ENCODE measurements at places on chromosomes 16 and 17.

GRCh38 chr16:57273359-57273758, 11.1 kb downstream of the PLLP start:
- DNase-seq, result no peak

- no peak for DNase-seq
Measured at GRCh38 chr17:75763613-75764416, 1.2 kb downstream of the GALK1 start.

DNA sequence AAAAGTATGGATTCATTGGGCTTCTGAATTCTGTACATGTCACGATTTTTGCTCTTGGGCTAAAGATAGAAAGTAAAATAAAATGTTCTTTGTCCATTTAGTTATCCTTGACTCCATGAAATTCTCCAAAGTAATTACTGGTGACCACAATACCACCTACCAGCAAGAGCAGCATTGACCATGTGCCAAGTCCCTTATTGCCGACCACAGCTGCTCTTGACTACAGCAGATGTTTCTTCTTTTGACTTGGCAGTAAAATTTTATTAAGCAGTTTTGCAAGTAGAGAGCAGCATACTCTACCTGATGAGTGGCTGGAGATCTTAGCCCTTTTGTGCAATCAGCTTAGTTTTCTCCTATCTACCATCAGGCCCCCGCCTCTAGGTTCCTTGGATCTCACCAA, 152.2 kb upstream of the TBX2 start:
- DNase-seq, result no peak

GRCh38 chr17:32944248-32945020, 16.5 kb downstream of the TMEM98 start:
- DNase-seq, result no peak

DNA sequence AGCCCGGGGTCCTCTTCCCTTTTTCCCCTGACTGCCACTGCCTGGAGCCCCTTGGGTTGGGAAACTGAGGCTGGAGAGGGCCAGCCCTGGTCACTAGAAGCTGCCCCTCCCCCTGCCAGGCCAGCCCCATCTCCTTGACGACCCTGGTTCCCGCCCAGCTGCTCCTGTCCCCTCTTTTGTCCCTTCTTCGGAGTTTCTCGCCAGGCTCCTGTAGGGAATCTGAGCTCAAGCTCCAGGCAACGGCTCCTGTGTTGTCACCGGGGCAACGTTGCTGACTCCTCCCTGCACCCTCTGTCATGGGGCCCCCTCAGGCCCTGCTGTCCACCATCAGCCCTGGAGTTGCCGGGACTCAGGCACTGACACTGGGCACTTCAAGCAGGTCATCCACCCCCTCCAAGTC, 5.7 kb downstream of the LLGL1 start:
- no peak for DNase-seq

DNA sequence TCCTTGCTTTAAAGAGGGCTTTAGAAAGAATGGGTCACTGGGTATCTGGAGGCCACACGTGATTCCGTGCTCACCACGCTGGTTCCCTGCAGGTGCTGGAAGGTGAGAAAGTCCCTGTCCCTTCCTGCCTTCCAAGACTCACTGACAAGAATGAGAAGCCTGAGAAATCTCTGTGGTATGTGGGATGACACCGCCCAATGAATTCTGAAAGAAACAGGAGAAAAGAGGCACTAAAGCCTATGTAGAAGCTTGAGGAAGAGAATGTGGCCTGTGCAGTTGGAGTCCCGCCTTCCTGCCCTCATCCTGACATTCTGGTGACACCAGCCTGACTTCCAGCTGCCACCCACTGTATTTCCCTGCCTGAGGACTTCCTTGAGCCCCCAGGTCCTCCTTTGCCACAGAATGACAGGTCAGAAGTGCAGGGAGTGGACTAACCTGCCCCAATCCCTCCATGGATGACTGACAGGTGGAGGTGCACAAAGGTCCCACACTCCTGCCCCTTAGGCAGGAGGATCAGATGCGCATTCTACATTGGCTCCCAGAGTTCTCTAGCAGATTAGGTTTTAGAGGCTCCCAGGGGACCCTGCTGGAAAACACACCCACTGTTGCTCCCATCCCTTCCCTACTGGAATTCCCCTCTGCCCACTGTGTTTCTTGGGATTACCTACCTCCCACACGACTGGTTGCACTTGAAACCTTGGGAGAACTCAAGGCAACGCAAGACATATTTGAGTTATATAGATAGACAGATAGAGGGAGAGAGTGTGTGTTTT, 38.6 kb upstream of the TENT4B start:
- no peak for DNase-seq

DNA sequence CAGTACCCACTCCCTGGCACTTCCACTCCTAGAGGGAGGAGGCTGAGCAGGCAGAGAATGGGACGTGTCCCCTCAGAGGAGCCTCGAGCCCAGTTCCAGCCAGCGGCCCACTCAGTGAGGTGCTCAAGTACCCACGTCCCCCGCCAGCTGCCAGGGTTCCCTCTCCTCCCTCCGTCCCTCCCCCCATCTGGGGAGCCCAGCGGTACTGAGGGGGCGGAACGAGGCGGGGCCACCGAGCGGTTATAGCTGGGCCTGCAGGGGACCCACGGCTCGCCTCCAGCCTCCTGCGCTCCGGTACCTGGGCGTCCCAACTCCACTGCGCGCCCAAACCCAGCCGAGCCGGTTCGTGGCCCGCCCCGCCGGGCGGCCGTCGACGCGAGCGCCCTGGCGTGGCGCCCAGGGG, at the start of gene NPW:
TSS of gene NPW (plus strand) at position 268 of the 403 bp plus-strand sequence.
- DNase-seq, result no peak

- DNase-seq, result no peak
Measured at GRCh38 chr16:89174877-89175276, 3.3 kb downstream of the CDH15 start.

- no peak for DNase-seq
Measured at GRCh38 chr16:89266521-89267134, 49.1 kb downstream of the ZNF778 start.

DNA sequence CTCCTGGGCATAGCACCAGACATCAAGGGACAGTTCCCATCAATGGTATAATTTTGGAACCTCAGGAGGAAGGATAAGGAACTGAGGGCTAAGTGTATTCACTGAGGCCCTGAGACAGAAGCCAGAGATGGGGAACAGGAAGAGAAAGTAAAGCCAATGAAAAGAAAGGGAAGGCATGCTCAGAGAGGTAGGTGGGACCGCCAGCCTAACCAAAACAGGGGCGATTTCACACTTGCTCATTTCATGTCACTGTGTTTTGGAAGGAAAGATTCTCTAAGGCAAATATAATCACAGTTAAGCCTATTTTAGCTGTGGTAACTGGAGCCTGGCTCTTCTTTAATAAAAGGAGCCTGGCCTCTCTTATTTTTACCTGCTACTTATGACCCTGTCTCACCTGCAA, 411.1 kb downstream of the CDH13 start:
- DNase-seq, result no peak

DNA sequence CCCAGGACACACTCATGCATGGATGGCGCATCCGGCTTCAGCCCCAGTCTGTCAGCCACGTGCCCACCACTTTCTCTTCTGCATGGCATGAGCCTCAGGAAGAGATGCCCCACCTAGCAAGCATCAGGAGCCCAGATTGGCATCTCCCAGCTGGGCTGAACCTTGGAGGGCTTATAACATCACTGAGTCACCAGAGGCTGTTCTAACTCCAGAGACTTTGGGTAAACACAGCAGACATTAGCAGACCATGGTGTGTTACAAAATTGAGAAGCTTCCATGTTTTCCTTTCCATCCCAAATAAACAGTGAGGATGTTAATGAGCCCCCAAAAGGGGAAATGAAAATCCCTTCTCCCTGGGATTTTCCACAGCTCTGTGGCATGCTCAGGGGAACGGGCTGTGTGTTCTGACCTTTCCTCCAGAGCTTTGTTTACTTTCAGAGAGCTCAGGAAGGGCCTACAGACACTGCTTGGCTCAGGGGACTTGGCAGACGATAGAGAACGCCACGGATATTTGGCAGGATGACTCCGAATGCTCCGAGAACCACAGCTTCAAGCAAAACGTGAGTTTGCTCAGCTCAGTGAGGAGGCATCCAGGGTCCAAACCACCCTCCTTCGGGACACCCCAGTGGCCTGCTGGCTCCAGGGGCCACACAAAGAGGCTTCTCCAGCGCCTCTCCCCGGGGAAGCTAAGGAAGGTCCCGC, 16.5 kb downstream of the GLP2R start:
- DNase-seq, result no peak

GRCh38 chr17:71849783-71850768, 270.7 kb upstream of the SOX9 start:
- DNase-seq, result no peak

- no peak for DNase-seq
Measured at GRCh38 chr16:74607310-74607961, 522 bp upstream of the GLG1 start.

DNA sequence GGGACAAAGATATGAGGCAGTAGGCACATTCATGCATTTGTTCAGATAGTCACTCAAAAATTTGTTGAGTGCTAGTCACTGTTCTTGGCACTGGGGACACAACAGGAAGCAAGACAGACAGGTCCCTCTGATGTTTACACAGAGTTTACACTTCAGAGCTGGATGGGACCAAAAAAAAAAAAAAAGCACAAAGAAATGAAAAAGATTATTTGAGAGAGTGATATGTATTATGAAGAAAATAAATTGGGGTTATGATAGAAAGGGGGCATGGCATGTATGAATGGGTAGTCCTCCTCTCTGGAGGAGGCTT, 3.5 kb upstream of the YPEL2 start:
- no peak for DNase-seq

- no peak for DNase-seq
Measured at GRCh38 chr17:67035131-67036083, 8.9 kb upstream of the CACNG1 start.

DNA sequence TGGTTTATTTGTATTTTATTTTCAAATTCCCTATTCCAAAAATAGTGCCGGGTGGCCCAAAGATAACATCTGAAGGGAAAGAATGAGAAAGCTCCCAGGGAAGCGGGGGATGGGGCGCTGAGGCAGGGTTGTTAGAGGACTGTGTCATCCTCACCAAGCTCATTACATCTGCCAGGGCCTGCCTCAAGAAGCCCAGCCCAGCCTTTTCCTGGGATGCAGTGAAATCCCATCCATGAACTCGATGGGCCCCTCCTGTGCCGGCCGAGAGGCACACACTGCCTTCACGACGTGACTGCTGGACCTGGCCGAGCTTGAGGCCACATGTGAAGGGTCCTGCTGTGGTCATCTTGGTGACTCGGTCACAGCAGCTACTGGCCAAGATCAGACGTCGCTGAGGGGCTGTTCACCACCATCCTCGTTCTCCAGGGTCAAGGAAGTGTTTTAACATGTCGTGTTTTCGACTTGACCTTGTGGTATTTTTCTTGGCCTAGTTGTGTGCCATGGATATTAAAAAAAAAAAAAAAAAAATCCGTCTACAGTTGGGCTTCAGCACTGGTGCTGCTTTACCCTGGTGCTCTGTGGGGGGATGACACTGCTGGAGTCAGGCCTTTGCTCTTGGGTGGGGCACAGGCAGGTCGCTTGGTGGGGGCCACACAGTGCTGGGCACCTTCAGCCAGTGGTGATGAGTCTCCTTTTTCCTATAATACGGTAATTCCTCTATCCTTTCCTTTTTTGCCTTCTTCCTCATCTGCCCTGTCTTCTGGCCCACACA, 4.9 kb downstream of the TIMM22 start:
- DNase-seq, result no peak

DNA sequence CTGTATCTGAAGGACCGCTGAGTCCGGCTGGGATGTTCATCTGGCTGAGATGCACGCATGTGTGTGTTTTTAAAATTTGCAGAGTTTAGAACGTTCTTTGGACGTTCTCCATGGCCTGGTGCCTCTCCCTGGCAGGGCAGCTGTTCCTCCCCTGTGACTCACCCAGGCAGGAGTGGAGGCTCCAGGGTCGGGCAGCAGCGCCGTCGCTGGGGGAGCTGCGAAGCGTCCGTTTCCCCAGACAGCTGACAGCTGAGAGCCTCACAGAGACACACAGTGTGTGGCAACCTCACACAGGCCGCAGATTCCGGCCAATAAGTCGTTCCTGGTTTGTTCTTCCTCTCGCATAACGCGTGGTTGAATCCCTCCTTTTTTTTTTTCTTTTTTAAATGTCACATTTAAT, 80.6 kb downstream of the OR1D5 start:
- no peak for DNase-seq

- DNase-seq, result no peak
Measured at GRCh38 chr16:138049-138417, 440 bp downstream of the NPRL3 start.

DNA sequence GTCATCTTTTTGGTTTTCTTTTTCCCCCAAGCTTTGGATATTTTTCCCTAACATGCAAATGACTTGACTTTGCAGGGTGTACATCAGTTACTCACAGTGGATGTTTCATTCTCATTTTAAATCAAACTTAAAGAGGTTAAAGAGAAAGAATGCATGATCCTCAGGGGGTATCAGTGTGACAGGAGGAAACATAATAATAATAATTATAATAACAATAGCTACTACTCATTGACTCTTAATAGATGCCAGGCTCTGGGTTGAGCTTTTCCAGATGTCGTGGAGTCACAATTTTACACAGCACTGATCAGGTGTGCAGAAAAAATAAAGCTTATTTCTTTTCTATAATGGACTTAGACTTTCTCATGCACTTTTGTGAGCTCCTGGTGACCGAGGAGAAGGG, 157.2 kb upstream of the CACNG3 start:
- DNase-seq, result no peak

DNA sequence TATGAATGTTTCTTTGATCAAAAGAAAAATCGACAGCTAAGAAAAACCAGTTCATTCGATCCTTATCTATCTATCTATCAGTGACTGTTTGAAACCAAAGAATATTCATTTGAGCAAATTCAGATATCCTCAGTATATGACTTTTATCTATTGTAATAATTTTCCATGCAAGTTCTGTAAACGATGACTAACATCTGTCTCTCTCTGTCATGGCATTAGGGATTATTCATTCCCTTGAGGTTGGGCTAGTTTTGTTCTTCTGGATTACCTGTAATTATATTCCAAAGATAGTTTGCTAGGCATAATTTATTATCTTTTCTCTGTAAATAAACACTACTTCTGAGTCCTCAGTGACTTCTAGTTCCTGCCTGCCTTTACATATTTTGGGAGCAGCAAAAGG, 497.7 kb upstream of the CDH11 start:
- no peak for DNase-seq

- no peak for DNase-seq
Measured at GRCh38 chr16:91484-91883, 13.5 kb downstream of the MPG start.

DNA sequence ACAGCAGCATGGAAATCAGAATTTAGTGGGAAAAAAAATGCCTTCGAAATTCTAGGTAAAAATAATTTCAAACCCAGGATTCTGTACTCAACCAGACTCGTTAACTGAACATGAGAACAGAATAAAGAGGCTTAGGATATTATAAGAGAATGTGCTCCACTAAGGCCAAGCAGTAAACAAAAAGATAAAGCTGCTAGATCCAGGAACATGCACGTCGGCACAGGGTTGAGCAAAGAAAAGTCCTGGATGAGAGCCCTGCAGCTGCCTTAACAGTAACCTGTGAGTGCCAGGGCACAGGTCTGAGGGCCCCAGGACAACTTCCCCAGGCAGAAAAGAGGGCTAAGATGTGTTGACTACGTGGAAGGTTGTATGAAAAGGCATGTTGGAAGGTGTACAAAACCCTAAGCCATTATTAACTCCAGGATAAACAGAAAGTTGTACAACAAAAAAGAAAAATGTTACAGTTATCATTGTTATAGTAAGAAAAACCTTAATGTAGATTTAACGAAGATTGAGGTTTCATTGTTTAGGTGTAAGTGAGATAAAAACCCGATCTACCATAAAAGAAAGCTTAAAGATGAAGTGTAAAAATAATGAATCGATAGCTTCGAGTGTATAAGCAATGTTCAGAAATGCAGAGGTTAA, 42.3 kb upstream of the RBFOX3 start:
- DNase-seq, result no peak
